K562 (cell line): ENCODE measurements at places on chromosomes 2 and 18.

GRCh38 chr2:29449499-29449898 lies 334.3 kb downstream of the CLIP4 start:
- DNase-seq: peak; percentile 17

DNA sequence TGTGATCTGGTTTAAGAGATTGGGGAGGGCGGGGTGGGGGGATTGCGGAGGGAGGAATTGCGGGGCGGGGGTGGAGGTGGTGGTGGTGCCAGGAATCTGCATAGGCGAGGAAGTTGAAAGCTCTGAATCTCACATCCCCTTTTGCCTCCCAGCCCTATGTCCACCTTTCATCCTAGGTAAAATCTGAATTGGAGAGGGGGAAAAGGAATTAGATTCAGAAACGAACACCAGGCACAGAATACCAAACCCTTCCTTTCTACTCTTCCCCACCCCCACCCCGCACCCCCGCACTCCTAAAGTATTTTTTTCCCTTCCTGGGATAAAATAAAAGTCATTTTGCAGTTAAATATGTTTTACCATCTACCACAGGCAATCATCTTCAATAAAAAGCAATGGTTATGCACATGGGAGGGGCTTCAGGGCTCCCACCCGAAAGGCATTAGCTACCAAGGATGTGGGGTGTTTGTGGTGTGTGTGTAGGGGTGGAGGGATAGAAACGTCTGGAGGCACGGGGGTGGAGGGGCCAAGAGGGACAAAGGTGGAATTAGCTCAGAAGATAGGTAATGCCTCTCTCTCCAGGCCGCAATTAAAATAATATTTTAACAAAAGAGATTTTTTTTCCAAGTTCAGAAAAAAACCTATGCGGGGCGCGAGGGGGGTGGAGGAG lies 1.8 kb downstream of the IGFBP5 start:
- DNase-seq: no peak

GRCh38 chr2:204973616-204974015 lies 428.3 kb downstream of the PARD3B start:
- no peak for DNase-seq

DNA sequence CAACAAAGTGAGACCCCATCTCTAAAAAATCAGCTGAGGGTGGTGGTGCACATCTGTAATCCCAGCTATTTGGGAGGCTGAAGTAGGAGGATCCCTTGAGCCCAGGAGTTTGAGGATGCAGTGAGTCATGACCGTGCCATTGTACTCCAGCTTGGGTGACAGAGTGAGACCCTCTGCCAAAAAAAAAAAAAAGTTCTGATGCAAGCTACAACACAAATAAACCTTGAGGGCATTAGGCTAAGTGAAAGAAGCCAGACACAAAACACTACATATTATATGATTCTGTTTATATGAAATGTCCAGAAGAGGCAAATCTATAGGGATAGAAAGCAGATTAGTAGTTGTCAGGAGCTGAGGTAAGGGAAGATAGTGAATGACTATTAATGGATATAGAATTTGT lies 13.0 kb downstream of the YWHAQ start:
- no peak for DNase-seq

GRCh38 chr18:11199477-11199876 lies 50.1 kb upstream of the PIEZO2 start:
- no peak for DNase-seq

DNA sequence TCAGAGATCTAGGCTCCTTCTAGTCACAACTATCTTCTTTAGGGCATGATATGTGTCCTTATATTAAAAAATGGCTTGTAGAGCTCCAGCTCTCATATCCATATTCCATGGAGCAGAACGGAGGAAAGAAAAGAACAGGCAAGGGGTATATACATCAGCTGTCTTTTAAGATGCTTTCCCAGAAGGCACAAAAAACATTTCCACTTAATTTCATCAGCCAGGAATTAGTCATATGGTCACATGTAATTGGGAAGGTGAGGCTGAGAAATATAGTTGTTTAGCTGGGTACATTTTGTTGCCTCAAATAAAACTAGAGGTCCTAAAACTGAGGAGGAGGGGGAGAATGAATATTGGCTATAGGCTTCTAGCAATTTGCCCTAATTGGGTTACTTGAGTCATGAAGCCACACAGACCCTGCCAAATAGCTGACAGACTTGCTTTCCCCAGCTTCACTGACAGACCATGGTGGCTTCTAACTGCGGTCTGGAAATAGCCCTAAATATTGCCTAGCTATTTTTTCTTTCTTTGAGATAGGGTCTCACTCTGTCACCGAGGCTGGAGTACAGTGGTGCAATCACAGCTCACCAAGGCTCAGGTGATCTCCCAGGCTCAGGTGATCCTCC lies 20.0 kb downstream of the MAIP1 start:
- no peak for DNase-seq

- DNase-seq: no peak
Measured at GRCh38 chr2:112487444-112487961, 5.5 kb downstream of the TTL start.

- DNase-seq: no peak
Measured at GRCh38 chr2:105320651-105321215, 8.8 kb downstream of the TGFBRAP1 start.

GRCh38 chr2:224287531-224287930 lies 114.4 kb downstream of the FAM124B start:
- DNase-seq: no peak

- no peak for DNase-seq
Measured at GRCh38 chr2:235669269-235669831, 175.5 kb downstream of the AGAP1 start.

DNA sequence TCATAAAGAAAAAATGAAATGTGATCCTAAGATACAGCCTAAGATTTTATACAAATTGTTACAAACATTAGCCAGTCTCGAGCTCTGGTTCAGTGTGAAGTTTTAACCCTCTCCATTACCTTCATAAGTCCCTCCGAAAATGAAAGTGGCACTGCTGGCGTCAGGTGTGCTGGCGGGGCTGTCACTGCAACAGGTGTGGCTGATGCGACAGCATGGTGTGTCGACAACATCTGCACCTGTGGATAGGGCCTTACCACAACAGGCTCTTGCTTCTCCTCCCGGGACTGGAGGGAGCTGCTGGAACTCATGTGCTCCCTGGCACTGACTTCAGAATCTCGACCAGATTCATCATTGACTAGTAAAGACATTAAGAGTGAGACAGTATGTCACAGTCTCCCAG lies 10.3 kb downstream of the SAP130 start:
- no peak for DNase-seq

GRCh38 chr2:219684721-219685689 lies 57.6 kb downstream of the SLC4A3 start:
- DNase-seq: peak; percentile 51

DNA sequence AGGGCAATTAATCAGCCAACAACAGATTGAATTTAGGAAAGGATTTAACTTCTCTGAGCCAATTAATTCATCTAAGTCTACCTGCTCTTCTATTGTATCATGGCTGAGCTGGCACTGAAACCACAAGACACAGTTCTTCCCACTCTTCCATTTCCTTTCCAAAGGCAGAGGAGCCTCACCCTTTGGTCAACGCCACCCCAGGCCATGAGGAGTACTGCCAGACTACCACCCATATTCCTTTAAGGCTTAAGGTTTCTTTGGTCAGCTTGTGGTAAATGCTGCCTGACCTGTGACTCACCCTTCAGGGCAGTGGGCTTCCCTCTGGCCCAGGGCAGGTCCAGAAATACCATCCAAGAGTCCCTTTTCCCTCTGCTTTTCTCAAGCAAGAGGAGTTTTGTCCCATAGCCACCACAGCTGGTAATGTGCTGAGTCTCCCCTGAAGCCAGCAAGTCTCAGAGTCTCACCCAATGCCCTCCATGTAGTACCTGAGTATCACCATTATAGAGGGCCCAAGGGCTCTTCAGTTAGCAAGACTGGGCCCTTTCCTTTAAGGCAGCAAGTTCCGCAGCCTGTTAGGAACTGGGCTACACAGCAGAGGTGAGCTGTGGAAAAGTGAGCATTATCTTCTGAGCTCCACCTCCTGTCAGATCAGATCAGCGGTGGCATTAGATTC lies 900.5 kb upstream of the CRIM1 start:
- no peak for DNase-seq

- DNase-seq: no peak
Measured at GRCh38 chr2:54461261-54461660, 5.1 kb downstream of the SPTBN1 start.

- DNase-seq: no peak
Measured at GRCh38 chr18:22800551-22800951, 132.6 kb upstream of the RBBP8 start.

GRCh38 chr18:51569561-51569960 lies 372.1 kb upstream of the MEX3C start:
- no peak for DNase-seq

DNA sequence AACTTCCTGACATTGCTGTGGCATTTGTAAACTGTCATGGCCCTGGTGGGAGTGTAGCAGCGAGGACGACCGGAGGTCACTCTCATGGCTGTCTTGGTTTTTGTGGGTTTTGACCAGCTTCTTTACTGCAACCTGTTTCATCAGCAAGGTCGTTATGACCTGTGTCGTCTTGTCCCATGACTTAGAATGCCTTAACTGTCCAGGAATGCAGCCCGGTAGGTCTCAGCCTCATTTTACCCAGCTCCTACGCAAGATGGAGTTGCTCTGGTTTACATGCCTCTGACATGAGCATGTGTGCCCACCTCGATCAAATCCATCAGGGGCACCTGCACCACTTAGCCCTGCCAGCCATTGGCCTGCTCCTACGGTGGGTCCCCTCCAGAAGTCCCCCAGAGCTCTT lies 32.9 kb upstream of the SLC66A3 start:
- no peak for DNase-seq

DNA sequence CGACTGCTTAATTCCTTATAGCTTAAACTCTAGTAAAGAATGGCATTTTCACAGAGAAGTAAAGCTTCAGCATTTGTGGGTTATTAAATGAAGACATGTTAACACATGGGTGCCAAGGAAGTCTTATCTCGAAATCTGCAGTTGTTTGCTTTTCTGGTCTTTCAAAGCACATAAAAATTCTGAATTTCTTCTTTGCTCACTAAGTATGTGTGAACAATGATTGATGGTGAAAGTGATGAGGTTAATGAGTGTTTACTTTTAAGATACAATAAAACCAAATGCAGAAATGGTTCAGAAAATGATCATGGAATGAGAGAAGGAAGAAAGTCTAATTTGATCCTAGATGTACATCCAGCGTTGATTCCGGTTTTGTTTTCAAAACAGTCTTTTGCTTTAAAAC lies 234.6 kb upstream of the RAB12 start:
- DNase-seq: no peak

DNA sequence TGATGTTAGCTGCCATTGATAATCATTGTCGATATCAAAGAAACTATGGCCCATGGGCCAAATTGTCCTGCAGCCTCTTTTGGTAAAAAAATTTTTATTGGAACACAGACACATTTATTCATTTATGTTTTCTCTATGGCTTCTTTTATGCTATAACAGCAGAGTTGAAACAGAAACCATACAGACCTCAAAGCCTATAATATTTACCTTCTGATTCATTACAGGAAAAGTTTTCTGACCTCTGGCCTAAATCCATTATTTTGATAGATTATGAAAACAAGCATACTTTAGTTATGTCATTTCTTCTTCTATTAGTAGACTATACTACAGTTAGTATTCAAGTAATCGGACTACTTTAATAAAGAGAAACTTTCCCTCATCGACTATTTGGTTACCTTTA lies 349.7 kb upstream of the GALNT5 start:
- no peak for DNase-seq

DNA sequence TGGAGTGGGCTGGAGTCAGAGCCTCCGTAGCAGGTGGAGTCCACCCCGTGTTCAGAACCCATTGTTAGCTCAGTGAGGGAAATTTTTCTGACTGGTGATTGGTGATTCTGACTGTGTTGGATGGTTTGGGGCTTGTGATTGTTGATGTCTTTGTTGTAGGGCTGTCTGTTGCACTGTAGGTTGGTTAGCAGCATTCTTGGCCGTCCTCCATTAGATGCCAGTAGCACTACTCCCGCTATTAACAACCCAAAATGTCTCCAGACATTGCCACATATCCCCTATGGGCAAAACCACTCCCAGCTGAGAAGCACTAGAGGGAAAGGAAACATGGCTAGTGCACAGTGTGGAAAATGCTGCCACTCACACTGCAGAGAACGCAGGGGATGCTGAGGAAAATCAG lies 51.7 kb downstream of the ARMC9 start:
- no peak for DNase-seq

GRCh38 chr2:231820786-231821303 lies 34.6 kb downstream of the COPS7B start:
- DNase-seq: no peak

DNA sequence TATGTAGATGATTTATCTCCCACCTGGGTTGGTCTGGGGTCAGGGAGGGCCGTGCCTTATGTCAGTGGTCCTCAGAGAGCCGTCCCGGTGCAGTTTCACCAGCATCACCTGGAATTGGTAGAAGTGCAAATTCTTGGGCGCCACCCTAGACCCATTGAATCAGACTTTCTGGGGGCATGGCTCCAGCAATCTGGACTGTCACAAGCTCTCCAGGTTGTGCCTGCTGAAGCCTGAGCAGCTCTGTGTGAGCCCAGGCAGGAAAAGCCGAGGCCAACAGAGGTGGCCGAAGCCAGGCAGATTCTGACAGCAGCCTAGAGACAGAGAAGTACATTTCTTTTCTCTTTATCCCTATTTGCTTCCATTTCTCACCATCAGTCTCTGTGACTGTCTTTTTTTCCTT lies 98.4 kb upstream of the SEC11C start:
- DNase-seq: no peak

GRCh38 chr2:197838036-197838435 lies 33.6 kb downstream of the PLCL1 start:
- no peak for DNase-seq

DNA sequence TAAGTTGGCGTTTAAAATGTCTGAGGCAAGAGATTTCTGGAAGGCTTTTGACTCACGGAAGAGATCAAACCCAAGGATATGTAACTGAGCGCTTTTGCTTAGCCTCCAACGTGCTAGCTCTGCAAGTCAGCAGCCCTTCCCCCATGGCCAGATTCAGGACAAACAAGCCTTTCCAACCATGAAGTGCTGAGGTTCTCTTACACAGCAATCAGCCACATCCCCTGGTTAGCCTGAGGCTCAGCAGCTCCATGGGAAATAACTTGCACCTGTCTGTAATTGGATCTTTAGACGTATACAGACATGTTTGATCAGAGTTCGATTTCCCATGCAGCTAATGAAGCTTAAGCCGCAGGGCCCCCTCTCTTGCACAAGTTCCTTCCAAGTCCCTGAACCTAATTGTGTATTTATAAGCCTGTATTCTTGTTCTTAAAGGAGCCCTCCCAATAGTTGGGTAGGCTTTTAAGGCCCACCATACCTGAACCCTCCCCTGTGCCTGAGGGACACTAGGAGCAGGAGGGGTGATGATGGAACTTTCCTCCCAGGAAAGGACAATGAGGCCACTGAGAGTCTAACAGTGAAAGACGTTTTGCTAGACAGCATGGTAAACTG lies 2.1 kb upstream of the TMEM131 start:
- no peak for DNase-seq

DNA sequence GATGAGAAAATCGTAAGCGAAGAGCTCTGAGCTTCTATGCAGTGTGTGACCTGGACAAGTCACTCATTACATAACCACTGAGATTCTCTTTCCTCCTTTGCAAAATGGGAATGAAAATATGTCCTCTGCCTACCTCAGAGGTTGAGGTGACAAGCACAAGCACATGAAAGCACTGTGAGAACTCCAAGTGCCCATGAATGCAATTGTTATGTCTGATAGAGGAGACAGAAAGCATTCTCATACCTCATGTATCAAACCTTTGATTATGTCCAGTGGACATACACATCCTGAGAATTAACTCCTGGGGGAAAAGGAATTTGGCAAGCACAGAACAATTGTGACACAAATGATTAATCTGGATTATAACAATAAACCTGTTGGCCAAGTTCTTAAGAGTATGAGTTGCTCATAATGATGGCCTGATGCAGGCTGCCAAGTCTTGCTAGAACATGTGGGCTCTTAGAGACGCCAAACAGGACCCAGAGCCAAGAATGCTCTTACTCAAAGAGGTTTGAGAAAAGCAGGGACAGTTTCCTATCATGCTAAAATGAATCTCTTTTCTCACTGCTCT lies 8.5 kb upstream of the RMDN2 start:
- no peak for DNase-seq
